Stimulated activated CD8-positive, alpha-beta memory T cell treated with anti-CD3 and anti-CD28 coated beads, Interleukin-4, amount 100 ng/mL, for 4 hours (primary cell): ENCODE measurements at places on chromosomes 2 and 18.

GRCh38 chr2:232516551-232516950, 3.6 kb upstream of the PRSS56 start:
- DNase-seq, result no peak

DNA sequence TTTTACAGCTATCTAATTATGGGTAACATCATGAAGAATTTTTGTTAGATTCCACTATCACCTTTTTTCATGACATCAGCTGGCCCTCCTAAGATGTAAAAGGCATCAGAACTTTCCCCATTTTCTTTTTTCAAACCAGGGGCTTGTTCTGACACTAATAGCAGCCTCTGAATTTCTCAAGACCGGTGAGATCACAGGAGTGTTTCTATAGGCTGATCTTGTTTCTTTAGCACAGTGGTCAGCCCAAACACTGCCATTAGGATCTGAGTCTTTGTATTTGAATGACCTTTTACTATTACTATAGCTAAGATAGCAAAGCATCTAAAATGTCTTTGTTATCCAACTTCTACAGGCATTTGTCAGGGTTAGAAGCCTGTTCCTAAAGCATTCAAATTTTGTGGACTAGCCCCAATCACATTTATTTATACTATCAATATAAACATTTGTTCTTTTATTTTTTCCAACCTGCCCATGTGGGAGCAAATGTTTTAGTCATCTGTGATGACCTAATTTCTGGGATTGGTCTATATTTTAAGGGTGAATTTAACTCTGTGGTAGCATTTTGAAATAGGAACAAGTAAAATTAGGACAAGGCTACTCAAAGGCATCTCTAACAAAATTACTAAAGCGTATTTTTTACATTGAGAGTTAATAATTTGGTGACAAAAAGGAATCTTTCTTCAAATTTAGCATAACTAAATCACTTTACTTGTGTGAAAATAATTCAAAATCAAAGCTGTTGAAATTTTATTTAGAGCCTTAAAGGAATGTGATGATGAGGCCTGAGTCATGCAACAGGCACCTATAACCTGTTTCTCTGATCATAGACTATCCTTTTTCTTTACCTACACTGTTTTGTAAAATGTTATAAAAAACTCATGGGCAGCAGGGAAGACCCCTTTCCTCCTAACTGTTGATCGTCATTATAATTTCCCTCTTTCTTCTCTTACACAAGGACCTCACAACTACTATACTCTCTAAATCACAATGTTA, 39.3 kb downstream of the ZAP70 start:
- no peak for DNase-seq

- no peak for DNase-seq
Observed at GRCh38 chr18:48597671-48598070, 58.8 kb downstream of the CTIF start.

GRCh38 chr18:13563390-13563805, 163.0 kb downstream of the FAM210A start:
- DNase-seq, result no peak

GRCh38 chr2:149175956-149176355, 137.5 kb downstream of the LYPD6B start:
- DNase-seq, result no peak

DNA sequence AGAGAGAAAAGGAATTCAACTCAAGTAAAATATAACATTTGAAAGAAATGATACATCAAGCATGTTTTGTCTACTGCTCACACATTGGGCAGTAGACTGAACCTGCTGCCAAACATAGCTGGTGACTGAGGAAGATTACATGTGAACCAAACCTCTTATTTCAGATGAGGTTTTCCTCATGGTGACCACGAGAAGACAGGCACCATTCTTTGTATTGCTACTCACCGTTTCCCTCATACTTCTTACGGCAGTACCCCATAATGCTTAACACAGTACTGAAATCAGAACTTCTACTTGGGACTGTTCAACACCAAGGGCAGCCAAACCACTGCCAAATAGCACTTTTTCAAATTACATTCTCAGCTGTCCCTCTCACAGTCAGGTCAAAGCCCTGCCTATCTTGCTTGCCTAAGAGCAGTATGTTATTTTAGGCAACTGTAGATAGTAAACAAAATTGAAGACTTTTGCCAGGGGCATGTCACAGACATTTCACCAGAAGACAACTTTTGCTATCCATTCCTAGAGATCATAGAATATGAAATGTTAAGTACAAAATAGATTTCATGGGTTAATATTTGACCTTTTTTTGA, 167.1 kb upstream of the DOK6 start:
- no peak for DNase-seq

DNA sequence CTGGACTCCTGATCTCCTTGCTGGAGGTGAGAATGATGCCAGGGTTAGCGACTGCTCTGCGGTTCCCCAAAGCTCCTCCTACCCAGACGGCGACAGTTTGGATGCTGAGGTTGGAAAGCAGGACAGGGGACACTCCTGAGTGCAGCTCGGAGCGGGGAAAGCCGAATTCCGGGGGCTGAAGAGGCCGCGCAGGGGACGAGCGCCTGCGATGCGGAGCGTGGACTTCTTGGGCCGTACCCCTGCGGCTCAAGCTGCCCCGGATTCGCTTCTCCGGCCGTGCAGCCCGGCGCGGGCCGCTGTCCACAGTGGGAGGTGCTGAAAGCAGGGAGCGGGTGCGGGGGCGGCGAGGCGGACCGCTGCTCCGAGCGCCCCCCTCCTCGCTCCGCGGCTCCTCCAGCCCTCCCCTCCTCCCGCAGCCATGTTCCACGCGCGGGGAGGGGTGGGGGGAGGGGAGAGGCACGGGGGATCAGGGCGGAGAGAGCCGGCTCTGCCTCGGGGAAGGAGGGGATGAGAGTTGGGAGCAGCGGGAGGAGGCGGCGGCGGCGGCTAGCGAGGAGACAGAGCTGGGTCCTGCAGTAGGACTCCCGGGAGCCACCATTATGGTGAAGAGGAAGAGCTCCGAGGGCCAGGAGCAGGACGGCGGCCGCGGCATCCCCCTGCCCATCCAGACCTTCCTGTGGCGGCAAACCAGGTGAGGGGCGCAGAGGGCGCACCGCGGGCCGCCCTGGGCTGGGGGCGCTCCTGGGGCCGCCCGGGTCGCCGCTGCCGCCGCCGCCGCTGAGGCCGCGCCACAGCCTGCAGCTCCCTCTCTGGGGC, at the start of gene UNC80:
Gene UNC80, plus strand, starts transcription at position 359 of the 816 bp plus-strand sequence. Its CDS starts 241 bp downstream, at position 600.
- no peak for DNase-seq

DNA sequence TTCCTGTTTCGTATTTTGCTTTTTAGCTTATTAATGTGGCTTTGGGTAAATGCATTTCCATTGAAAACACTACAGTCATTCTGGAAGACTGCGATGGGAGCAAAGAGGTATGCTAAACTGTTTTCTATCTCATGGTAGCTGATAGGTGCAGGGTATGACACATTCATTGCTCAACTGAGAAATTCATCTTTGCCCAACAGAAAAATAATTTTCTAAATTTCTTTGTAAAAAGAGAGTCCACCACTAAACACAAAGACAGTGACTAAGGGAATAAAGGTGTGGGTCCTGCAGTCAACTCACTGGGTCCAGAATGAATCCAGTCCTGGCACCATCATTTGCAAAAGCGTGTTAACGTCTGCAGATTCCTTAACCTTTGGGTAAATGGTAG, 19.9 kb downstream of the ERMN start:
- DNase-seq, result no peak

GRCh38 chr2:164899121-164899520, 56.2 kb downstream of the SLC38A11 start:
- DNase-seq, result no peak

DNA sequence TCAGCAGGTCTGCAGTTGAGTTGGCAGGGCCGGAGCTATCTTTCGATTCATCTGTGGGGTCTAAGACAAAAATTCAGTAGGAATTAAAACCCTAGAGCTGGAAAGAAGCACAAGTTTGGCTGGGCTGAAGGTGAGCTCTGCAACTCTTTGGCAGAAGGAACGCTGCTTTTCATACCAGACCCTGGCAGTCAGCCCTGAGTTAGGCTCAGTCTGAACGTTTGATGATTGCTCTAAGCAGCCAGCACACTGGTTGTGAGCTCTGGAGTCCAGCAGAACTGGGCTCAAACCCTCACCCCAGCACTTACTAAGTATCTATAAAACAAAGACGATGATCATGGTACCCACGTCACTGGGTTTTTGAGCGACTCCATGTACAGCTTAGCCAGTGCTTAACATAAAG, 192.5 kb downstream of the TNS1 start:
- DNase-seq, result no peak

DNA sequence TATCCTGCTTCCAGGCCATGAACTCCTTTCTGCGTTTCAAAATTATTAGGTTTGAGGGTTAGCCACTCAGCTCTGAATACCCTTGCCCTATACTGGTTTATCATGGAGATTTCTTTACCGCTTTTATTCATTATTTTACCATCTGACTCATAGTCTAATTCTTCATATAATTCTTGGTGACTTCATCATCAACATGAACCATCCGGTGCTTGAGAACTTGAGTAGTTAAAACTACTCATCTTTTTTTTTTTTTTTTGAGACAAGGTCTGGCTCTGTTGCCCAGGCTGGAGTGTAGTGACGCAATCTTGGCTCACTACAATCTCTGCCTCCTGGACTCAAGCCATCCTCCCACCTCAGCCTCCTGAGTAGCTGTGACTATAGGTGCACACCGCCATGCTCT, 94.2 kb upstream of the LHCGR start:
- DNase-seq, result no peak
